Naive thymus-derived CD8-positive, alpha-beta T cell (primary cell): ENCODE measurements at places on chromosomes 6 and 20.

GRCh38 chr6:1335367-1336037 lies 23.6 kb downstream of the FOXQ1 start:
- no peak for DNase-seq

DNA sequence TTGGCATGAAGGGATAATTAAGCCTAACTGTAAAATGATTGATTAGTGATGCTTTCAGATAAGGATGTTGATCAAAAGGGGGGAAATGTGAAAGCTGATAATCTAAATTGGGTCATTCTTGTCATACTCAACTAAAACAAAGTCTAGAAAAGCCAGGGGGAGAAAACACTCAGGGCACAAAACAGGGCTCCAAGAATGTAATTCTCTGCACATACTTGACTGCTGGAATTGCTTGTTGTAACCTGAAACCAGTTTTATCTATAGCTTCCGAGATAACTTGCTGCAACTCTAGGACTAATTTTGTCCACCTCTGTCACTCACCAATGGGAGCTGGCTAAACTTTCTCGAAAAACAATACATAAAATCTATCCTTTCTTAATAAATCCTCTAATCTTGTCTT lies 310.3 kb downstream of the CLVS2 start:
- no peak for DNase-seq

- DNase-seq: no peak
Observed at GRCh38 chr6:73630401-73630800, 23.4 kb downstream of the SLC17A5 start.

DNA sequence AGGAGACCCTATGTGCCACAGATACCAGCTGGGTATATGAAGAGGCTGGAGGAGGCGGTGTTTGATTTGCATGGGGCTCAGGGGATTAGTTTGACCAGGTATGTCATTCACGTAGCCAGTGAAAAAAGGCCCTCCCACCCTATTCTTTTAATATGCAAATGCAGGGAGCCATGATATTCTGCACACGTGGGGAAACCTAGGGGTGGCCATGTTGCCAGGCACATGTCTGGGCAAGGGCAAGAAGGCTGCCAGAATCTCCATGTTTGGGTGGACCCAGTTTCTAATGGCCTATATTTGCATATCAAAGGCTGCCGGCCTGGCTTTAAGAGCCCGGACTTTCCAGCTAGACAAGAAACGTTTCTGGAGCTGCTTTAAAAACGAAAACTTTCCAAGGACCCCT lies 60.4 kb downstream of the SOX4 start:
- DNase-seq: no peak

- no peak for DNase-seq
Observed at GRCh38 chr6:1952740-1953360, 292.6 kb downstream of the GMDS start.

GRCh38 chr6:56363796-56364430 lies 116.5 kb upstream of the COL21A1 start:
- DNase-seq: no peak

GRCh38 chr20:31590717-31591225 lies 14.3 kb upstream of the ID1 start:
- DNase-seq: no peak

GRCh38 chr6:15689586-15690482 lies 27.0 kb upstream of the DTNBP1 start:
- DNase-seq: no peak

DNA sequence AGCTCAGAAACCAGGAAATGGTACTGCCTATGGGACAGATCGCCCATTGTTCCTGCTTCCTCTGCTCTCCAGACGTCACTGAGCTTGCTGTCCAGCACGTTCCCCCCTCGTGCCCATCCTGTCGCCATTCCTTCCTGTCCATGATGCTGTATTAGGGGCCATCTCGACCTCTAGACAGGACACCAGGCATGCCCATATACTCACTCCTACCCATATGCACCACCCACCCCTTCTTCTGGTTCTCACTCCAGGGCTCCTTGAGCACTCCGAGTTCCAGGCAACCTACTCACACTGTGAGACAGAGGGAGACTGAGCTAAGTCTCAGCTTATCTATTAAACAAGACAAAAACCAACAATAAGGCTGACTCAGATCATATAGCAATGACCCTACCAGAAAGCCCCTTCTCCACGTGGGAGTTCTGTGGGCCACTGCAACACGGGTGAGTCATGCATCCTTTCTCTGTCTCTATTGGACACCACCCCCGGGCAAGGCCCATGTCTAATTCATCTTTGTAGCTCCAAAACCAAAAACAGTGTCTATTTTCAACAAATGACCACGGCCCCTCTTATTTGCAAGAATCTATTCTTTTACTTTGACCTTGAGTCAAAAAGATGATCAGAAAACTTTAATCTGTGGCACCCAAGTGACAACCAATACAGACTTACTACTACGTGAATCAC lies 65.7 kb downstream of the PSMG4 start:
- no peak for DNase-seq

DNA sequence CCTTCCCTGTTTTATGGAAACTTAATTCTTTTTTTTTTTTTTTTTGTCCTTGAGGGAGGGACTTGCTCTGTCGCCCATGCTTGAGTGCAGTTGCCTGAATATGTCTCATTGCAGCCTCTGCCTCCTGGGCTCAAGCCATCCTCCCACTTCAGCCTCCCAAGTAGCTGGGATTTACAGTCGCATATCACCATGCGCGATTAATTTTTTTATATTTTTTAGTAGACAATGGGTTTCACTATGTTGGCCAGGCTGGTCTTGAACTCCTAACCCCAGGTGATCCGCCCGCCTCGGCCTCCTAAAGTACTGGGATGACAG lies 654 bp downstream of the TMEM14C start:
- no peak for DNase-seq

DNA sequence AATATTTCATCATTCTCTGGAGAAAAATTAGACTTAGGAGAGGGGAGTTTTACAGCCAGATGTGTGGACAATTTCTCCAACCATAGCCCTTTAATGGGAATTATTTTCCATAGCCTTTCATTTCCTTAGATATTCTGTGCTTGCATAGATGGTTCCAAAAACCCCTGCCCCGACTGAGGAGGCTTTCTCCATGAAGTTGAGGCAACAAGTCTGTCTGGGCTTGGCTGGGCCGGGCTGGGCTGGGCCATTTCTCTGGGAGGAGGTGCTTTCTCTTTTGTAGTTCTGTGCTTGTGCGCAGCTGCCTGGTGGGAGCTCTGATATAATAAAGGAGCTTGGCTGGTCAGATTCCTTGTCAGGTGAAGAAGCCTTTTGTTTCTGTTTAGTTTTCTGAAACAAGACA lies 71.4 kb downstream of the SOBP start:
- DNase-seq: no peak

- peak; percentile 72 for DNase-seq
Observed at GRCh38 chr20:50192364-50193198, 2.0 kb downstream of the CEBPB start.

- DNase-seq: no peak
Observed at GRCh38 chr20:36775196-36775595, 1.6 kb upstream of the DSN1 start.

DNA sequence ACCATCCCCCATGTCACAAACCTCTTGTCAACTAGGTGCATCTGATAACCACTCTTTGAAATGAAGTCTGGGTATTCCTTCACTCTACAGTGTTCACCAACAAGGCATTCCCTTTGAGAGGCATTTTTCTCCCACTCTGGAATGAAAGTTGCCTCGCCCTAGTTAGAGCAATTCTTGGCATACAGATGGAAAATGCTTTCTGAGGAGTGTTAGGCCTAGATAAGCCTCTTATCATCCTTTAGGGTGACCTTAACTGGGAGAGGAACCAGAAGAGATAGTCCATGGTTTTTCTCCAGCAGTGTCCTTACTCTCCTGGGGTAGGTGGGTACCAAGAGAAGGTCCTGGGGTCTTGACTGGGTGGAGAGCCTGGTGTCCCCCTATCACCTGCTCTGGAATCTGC lies 14.8 kb downstream of the CLIC5 start:
- DNase-seq: no peak

DNA sequence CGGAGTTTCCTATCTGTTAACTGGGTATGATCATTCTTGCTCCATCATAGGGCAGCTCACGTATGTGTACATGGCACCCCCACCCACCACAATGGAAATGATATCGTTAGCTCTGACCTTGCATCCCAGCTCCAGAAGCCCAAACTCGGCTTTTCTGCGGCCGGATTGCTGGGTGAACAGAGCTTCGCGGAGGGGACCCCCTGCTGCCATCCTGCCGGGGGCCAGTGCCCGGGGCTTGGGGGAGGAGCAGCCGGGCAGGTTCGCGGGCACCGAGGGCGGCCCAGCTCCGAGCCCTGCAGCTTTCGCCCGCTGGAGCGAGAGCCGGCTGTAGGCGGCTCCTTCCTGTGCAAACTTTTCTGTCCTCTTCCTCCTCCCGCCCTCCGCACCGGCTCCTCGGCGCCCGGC lies 24.9 kb upstream of the FUCA2 start:
- no peak for DNase-seq

- no peak for DNase-seq
Observed at GRCh38 chr6:150899231-150899630, 33.7 kb downstream of the MTHFD1L start.

DNA sequence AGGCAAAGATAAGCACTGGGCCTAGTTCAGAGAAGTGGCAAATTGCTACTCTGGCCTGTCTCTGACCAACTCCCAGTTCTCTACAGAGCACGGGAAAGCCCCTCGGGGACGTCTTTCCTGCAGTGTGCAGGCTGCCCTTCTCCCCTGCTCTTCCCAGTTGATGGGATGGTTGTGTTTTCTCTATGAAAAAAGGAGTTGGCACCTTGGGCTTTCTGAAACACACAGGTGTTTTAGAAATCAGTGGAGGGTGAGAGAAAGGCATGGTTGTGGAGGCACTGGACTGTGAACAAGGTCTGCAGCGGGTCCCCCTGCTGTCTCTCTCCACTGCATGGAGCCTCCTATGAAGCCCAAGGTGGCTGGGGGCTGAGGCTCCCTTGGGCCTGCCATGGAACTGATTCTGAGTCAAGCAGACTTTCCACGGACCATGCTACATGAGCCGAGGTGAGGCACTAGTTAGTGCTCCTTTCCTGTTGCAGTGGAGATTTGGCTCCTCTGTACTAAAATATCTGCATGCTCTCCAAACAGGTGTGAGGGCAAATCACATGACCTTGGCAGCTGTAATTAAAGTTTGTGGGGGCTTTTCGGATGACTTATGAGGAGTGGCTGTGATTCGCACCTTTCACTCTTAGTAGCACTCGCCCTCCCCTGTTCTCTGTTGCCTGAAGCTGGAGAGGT lies 16.3 kb downstream of the GTSF1L start:
- no peak for DNase-seq

DNA sequence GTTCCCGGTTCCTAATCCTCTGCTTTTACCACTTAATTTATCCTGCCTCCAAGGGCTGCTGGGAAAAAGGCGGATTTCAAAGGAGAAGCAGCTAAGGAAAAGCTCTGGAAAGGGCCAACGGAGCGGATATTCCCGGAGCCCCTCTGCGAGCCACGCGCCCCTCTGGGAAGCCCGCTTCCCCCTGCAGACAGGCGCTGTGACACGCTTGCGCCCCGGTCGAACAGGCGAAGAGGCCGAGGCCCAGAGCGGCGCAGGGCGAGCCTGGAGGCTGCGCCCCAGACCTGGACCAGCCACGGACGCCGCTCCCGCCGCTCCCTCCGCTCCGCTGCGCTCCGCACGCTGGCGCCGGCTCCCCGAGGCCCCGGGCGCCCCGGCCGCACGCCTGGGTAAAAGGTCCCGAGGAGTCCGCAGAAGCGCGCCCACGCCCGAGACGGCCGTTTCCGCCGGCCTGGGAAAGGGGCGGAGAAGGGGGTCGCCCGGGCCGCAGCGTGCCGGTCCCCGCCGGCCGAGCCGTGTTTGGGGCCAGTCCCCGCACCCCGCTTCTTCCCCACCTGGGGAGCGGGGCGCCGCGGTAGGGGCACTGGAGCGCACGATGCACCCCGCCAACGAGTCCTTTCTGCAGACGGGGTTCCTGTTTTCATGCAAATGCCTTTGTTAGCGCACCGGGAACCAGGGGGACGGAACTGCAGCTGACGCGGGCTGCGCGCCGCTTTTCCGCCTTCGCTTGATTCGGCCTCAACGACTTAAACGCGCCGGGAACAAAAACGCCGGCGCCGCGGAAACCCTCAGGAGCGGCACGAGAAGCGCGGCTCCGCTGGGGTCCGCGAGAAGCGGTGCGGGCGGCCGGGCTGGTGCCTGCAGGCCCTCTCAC lies 91.9 kb upstream of the SIRPA start:
- peak; percentile 14 for DNase-seq
